ENCODE measurements at places on chromosomes 12 and 14. TPM values are rescaled to one million over a fixed set of nuclear protein-coding genes. Genes with fewer than 3 reads are reported as not detected.

PLA2G1B gene
- polyA plus RNA-seq, result not detected

FGFR1OP2 gene
- polyA plus RNA-seq, result 40.0 TPM

PPTC7 gene
- 12.0 TPM for polyA plus RNA-seq

PHETA1 gene
- polyA plus RNA-seq, result 8.4 TPM

TSPAN11 gene
- 16.2 TPM for polyA plus RNA-seq

RERG gene
- 6.7 TPM for polyA plus RNA-seq

MUCL1 gene
- polyA plus RNA-seq, result not detected
